ENCODE measurements at places on chromosomes 5 and 9.

GRCh38 chr9:110048976-110049698 lies 158.8 kb downstream of the C9orf152 start:
- DNase-seq = peak; percentile 87

- no peak for DNase-seq
These were observed 100.2 kb downstream of the ADAMTS2 start for GRCh38 chr5:179245031-179245430.

DNA sequence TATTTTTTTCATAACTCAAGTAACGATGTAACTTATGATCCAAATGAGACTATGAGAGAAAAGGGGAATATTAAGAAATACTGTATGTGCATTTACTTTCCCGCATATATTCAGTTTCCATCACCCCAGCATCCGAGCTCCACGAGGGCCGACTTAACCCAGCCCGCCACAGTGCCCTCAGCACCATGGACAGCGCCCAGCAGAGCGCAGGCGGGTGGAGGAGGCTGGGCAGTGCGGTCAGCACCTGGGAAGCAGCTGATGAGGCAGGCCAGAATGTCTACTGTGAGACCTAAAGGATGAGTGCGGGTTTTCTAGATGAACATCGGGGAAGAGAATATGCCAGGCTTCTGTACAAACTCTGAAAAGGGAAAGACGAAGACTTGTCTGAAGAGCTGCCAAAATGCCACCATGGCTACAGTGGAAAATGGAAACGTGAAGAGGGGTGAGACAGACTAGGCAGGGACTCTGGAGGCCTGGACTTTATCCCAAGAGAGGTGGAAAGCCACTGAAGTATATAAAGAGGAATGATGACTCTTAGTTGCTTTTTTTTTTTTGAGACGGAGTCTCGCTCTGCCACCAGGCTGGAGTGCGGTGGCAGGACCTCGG lies 34.5 kb upstream of the MED27 start:
- no peak for DNase-seq

DNA sequence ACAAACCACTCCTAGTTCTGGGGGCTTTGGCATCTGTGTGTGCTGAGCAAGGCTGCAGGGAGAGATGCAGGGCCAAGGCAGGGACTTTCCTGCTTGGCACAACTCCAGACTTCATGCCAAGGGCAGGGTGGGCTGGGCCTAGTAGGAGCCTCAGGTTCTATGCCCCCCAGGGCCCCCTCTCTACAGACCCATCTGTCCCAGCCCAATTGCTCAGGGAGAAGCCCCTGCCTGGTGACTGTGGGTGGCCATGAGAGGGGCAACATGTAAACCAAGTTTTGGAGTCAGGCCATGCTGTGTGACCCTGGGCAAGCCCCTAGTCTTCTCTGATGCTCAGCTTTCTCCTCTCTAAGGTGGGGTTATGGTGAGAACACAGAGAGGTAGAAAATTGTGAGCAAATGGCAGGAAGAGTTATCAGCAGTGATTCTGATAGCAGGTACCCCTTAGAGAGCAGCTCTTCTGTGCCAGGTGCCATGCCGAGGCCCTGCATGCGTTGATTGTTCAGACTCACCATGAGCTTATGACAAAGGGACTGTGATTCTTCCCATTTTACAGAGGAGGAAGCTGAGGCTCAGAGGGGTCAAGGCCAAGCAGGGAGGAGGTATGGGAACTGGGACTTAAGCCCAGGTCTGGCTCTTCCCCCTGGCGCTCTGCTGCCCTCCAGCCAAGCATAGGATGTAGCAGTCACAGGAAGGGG lies 5.2 kb downstream of the OLFML2A start:
- no peak for DNase-seq

GRCh38 chr9:70108181-70108580 lies 64.5 kb downstream of the MAMDC2 start:
- DNase-seq = no peak

DNA sequence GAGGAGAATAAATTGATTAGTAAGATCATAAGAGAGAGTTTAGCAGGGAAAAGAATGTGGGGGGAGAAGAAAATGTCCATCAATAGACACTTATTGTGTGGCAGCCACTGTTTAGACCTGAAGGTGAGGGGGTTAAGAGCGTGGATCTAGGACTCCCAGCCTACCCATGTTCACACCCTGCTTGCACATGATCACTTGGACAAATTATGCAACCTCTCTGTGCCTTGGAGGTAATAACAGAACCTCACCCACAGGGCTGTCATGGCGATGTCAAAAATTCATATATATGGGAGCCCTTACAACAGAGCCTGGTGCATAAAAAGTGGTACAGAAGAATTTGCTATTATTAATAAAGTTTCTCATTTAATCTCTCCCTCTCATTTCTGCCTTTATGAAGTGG lies 86.0 kb upstream of the EQTN start:
- no peak for DNase-seq

DNA sequence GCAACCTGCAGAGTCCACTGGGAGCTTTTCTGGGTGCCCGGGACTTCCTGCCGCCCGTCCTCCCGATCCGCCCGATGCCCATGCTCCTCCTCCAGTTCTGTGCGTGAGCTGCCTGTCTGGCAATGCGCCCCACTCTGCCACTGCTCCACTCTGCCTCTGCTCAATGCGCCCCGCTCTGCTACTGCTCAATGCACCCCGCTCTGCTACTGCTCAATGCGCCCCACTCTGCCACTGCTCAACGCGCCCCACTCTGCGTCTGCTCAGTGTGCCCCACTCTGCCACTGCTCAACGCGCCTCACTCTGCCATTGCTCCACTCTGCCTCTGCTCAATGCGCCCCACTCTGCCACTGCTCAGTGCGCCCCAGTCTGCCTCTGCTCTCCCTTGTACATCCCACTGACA lies 436.0 kb downstream of the NR2F1-AS1 start:
- DNase-seq = no peak

GRCh38 chr5:169656125-169656901 lies 19.2 kb downstream of the DOCK2 start:
- no peak for DNase-seq

DNA sequence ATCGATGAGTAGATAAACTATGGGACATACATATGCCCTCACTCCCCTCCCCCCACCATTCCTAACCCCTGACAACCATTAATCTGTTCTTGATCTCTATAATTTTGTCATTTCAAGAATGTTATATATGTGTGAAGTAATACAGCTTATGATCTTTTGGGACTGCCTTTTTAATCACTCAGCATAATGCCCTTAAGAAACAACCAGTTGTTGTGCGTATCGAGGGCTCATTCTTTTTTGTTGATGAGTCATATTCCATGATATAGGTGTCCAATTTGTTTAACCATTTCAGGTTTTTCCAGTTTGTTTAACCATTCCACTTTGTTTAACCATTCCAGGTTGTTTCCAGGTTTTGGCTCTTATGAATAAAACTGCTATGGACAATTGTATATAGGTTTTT lies 75.6 kb downstream of the ARHGEF28 start:
- DNase-seq = no peak

- no peak for DNase-seq
These were observed 183.2 kb upstream of the MAP3K1 start for GRCh38 chr5:56632199-56632598.

DNA sequence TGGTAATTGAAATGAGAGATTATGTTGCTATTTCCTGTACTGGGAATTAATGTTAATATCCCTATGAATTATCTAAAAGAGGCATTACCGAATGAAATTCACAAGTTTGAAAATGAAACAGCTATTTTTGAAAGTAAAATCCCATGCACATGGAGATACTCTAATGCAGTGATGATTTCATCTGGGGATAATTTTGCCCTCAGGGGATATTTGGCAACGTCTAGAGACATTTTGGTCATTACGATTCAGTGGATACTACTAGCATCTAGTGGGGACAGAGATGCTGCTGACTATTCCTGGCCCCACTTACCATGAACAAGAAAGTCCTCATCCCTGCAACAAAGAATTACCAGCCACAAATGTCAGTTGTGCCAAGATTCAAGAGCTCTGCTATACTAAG lies 500.9 kb downstream of the EFNA5 start:
- DNase-seq = no peak

GRCh38 chr5:37724395-37725125 lies 115.3 kb downstream of the GDNF start:
- DNase-seq = no peak

- no peak for DNase-seq
These were observed 102.0 kb downstream of the KLHL3 start for GRCh38 chr5:137633896-137634295.

- no peak for DNase-seq
These were observed 9.0 kb upstream of the SPINK4 start for GRCh38 chr9:33230756-33231622.

DNA sequence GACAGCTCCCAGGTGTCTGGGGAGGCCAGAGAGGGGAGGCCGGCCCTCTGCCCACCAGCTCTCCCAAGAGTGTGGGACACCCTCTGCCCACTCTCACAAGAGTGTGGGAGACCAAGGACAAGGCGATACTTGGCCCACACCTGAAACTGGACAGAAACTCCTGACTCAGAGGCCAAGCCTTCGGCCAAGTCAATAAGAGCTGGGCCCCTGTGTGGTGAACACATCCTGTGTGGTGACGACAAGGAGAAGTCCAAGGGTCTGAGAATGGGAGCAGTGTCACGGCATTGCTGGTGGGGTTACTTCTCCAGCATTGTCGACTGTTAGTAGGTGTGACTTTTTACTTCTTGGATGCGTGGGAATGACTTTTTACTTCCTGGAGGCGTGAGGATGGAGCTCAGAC lies 14.6 kb upstream of the F2RL1 start:
- DNase-seq = no peak

- DNase-seq = no peak
These were observed 108.8 kb downstream of the NIPBL start for GRCh38 chr5:36985387-36985786.

- DNase-seq = no peak
These were observed 888 bp downstream of the RPL26L1 start for GRCh38 chr5:172959824-172960799.

GRCh38 chr5:80403782-80404181 lies 4.1 kb upstream of the ZFYVE16 start:
- DNase-seq = no peak

DNA sequence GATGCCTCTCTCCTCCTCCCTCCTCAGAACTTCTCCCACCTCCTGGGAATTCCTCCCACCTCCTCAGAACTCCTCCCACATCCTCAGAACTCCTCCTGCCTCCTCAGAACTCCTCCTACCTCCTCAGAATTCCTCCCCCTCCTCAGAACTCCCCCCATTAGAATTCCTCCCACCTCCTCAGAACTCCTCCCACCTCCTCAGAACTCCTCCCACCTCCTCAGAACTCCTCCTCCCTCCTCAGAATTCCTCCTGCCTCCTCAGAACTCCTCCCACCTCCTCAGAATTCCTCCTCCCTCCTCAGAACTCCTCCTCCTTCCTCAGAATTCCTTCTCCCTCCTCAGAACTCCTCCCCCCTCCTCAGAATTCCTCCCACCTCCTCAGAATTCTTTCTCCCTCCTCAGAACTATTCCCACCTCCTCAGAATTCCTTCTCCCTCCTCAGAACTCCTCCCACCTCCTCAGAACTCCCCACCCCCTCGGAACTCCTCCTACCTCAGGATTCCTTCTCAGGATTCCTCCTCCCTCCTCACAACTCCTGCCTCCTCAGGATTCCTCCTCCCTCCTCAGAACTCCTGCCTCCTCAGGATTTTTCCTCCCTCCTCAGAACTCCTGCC lies 23.9 kb downstream of the SLC46A2 start:
- DNase-seq = no peak

DNA sequence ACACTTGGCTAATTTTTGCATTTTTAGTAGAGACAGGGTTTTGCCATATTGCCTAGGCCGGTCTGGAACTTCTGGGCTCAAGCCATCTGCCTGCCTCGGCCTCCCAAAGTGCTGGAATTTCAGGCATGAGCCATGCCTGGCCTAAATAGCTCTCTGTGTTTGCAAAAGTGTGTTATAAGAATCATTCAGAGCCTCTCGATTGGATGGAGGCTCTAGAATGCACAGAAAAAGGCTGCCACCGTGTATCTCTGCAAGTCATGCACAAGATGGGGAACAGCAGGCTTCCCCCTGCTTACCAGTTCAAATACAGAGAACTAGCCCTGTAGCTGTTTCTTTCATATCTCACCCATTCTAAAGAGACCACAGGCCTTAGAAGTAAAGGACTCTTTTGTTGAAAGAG lies 28.3 kb downstream of the FXN start:
- DNase-seq = no peak

GRCh38 chr5:112634166-112634565 lies 103.5 kb upstream of the APC start:
- DNase-seq = no peak

DNA sequence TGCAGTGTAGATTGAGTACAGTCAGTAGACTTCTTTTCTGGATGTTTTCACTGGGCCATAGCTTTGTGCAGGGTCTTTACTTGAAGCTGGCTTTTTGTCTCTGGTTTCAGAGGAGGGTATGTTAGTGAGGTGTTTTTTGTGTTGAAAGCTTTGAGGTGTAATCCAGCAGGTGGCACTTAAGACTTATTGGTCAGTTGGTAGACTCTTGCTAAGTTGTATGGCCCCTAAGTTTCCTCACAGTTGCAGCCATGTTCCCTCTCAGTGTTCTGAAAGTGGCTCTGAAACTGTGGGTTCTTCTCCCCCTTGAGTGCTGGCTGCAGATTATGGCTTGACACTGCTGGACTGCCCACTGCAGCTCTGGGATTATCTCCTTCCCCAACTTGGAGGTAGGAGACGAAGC lies 55.7 kb upstream of the SLC44A1 start:
- DNase-seq = no peak

DNA sequence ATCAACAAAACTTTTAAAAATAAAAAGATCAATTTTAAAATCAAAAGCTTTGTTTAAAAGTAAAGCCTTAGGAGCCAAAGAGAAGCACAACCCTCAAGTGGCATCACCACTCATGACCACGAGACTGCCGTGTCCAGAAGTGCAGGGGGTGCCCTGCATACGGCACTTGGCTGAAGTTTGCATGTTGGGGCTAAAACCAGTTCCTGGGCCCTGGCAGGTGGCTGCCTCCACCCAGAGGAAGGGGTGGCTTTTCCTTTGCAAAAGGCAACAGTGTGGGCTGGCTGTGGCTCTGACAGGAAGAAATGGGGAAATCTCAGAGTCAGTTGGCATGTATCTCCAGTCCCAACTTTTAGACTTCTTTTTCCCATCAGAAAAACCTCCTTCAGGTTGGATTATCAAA lies 15.3 kb downstream of the TRMO start:
- no peak for DNase-seq

DNA sequence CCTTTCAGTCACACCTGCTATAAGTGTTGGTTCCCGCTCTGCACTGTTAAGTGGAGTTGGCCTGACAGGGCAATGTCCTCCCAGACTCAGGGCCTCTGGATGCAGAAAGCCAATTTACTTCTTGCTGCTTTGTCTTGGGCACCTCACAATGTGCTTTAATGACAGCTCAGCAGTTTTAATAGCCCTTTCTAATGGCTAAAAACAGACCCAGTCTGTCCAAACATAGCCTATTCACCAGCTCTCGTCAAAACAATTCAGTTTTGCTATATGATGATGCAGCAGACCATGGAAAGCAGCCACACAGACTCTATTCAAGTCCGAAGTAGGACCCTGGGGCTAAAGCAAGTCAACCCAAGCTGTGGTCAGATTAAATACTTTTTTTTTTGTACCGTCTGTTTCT lies 529.1 kb upstream of the SEMA6A start:
- no peak for DNase-seq

- DNase-seq = no peak
These were observed 7.1 kb upstream of the IFNA2 start for GRCh38 chr9:21392270-21392669.

GRCh38 chr9:117073539-117074341 lies 341.1 kb downstream of the ASTN2 start:
- DNase-seq = no peak

GRCh38 chr9:79817438-79818004 lies 245.8 kb downstream of the TLE4 start:
- no peak for DNase-seq

GRCh38 chr5:57358796-57359592 lies 123.6 kb downstream of the ACTBL2 start:
- DNase-seq = no peak

- no peak for DNase-seq
These were observed 9.0 kb downstream of the ABL1 start for GRCh38 chr9:130844044-130844451.

Data from vagina (tissue), 2 donors.